ENCODE measurements at places on chromosomes 7 and 10.

GRCh38 chr7:5657901-5658300 lies 123.6 kb downstream of the RNF216 start:
- no peak for DNase-seq

DNA sequence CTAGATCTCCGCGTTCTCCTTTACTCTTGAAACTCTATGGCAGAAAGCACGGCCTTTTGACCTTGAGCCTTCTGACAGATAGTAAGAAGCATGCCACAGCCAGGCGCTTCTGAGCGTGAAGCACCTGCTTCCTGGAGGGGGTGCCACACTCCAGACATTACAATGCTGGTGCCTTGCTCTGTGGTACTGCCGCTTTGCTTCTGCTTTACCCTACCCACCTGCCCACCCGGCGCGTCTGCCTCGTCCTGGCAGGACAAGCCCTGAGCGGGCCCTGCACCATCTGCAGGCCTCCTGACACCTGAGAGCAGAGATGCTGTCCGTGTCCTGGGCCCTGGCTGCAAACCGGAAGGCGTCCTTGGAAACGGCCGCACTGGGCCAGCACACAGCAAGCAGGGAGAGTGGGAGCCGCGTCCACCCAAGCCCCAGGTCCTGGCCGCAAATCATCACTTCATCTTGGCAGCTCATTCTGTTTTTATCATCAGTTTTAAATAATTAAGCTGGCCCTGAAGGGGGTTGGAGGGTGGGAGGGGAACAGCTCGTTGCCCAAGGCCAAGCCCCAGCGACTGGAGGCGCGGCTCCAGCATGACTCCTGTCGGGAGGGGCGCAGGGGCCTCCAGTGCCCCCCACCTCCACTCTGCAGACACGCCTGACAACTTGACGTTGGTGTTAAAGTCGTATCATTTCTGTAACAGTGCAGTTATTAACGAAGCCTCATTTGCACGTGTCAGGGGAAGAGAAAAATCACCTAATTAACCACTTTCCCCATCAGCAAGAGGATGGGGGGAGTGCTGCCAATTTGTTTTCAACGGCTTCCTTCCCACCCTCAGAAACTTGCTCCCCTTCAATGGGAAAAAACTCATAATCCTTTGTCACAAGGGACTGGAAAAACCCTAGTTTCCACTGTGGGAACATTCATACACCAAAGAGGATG lies 132.2 kb downstream of the MAD1L1 start:
- DNase-seq = peak; percentile 37

DNA sequence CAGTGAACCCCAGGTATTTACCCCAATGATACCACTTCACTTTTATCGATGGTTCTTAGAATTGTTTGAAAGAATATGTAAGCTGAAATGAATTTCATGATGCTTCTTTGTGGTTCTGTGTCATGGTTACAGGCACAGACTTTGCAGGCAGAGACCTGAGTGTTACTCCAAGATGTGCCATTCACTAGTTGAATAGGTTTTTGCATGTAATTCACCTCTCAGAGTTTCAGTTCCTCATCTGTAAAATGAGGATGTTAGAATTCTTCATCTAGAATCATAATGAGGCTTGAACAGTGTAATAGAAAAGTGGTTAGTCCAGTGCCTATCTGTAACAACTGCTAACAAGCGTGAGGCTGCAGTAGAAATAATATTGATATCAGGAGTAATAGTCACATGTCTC lies 54.6 kb downstream of the VSTM2A start:
- DNase-seq = no peak

DNA sequence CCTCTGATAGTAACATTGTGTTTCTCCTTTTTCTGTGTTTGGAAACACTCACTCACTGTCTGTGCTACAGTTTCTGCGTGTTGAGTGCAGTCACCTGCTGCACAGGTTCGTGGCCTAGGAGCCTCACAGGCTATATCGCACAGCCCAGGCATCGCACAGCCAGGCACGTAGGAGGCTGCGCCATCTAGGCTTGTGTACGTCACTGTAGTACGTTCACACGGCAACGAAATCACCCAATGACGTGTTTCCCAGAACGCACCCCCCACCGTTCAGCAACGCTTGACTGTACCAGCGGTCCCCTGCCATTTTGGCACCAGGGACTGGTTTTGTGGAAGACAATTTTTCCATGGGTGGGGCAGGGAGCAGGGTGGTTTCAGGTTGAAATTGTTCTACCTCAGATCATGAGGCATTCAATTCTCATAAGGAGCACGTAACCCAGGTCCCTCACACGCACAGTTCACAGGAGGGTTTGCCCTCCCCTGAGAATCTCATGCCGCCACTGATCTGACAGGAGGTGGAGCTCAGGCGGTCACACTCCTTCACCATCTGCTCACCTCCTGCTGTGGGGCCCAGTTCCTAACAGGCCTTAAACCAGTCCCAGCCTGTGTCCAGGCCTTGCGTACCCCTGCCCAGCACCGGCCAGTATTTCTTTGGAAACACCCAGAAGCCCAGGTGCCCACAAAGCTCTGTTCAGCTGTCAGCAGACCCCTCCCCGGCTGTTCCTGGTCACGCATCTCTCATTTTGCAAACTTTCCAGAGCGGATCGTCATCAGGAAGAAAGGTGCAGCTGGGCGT lies 23.2 kb upstream of the PRKAR1B start:
- DNase-seq = no peak

GRCh38 chr10:129523031-129523722 lies 56.1 kb downstream of the MGMT start:
- DNase-seq = no peak

DNA sequence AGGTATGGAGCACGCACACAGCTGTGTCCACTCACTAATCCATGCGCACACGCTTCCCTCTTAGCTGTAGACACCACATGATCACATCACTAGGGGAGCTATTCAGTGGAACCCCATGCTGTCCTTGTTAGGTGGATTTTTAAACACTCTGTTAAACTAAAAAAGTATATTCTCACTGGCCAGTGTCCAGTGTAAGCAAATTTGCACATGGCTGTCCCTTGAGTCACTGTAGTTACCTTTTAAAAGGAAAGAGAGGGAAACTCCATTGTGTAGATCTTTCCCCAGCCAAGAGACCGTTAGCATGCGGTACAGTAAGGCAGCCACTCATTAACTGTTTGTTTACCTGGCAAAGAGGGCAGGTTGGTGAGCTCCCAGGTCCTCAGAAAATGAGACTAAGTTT lies 81.6 kb upstream of the INSYN2A start:
- DNase-seq = no peak

DNA sequence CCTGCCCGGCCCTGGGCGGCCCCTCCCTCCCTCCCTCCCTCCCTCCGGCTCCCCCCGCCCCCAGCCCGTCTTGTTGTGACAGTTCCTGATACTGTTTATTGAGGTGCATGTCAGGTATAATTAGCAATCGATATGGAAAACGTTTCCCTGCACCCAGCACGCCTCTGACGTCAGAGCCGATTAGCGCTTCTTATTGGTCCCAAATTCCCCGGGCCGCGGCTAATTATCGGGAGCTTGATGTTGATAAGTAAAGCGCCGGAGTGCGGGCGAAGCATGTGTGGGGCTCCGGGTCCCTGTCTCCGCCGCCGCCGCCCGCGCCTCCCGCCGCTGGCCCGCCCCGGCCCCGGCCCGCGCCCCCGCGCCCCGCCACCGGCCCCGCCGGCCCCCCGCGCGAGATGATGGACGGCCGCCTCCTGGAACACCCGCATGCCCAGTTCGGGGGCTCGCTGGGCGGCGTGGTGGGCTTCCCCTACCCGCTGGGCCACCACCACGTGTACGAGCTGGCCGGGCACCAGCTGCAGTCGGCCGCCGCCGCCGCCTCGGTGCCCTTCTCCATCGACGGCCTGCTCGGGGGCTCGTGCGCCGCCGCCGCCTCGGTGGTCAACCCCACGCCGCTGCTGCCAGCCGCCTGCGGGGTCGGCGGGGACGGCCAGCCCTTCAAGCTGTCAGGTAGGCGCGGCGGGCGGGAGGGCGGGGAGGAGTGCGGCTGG lies at the start of gene UNCX:
TSS of gene UNCX (plus strand) at position 250 of the 710 bp plus-strand sequence. CDS start at position 396, 146 bp downstream.
- DNase-seq = no peak

DNA sequence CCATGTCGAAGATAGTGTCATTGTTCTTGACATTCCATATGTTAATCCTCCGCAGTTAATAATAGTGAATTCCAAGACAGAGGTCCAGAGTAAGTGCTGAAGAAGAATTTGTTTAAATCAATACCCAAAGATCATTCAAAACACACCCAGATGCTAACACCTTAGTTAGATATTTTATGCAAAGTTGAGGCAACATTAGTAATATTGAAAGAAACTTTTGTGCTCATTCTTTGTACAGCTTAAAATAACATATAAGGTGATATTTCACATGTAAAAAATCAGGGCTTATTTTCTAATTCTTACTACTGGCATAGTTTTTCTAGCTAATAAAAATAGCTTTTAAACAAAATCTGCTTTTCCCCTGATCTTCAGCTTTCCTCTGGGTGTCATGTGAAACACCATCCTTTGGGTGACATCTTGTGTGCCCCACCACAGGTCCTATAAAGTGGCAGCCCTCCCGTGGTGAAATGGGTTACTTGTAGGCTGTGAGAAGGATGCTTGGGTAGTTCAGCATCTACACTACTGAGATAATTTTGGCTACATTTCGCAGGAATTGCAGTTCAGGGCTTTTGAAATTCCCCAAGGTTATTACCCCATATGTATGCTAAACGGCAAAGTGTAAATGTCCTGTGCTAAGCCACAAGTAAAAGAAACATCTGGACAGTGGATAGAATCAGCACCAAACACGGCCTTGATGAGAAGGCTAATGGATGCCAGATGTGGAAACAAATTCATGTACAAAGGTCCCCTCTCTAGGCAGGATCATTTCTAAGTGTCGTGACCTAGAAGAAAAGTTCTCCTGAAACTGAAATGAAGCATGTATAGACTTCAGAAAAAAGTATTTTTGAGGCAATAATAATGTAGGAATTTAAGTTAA lies 105.4 kb downstream of the GRM3 start:
- no peak for DNase-seq

GRCh38 chr7:22443370-22444180 lies 56.4 kb downstream of the STEAP1B start:
- DNase-seq = peak; percentile 33

GRCh38 chr10:24605141-24605540 lies 118.5 kb downstream of the ARHGAP21 start:
- DNase-seq = no peak

GRCh38 chr7:52799817-52800216 lies 235.6 kb upstream of the POM121L12 start:
- DNase-seq = no peak

- DNase-seq = no peak
Measured at GRCh38 chr7:707296-708000, 19.1 kb upstream of the DNAAF5 start.

DNA sequence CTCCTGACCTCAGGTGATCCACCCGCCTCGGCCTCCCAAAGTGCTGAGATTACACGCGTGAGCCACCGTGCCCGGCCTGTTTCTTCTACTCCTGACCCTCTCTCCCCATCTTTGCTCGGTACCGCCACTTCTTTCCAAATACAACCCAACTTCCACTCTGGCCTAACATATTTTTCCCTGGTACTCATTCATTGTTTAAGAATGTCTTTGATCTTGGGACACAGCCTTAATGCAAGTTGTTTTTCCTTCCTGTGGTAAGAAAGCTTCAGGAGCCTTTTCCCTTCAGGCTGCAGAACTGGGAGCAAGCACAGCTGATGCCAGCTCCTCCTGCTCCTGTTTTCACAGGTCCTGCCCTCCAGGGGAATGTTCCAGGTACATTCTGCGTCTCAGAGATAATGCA lies 13.7 kb downstream of the CALML3 start:
- no peak for DNase-seq

DNA sequence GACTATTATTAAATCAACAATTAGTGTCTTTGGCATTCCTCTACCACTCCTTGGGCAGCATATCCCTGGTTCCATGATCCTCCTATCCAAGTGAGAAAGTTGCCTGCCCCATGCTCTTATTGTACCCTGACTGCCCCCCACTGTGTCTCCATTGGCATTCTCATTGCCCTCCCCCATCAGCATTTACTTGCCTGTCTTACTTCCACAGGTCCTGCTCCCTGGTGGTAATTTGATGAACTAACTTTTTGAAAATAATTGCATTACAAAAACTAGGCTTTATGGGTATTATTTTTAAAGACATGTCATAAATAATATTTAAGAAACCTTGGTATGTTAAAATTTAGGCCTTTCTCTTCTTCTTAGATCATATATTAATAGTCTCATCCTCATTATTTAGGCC lies 346.4 kb downstream of the PCLO start:
- DNase-seq = no peak

DNA sequence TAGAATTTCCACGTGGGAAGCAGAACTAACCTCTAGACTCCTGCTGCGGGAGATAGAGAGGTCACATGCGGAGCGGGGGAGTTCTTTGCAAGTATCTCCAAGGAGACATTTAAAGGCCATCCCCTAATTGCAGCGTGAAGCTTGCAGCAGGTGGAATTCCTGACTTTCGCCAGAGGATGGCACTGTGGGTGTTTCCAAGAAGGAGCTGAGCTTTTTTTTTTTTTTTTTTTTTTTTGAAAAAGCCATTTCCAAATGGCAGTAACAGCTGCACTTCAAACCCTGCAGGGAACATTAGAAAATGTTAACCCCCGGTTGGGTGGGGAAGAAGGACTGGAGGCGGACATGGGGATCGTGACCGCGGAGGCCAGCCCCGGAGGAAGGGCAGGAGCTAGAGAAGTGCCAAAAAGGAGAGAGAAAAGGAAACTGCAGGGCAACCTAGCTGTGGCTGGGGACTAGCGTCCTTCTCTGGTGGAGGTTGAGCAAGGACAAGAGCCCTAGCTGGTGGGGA lies 487.7 kb downstream of the TYW1 start:
- peak; percentile 78 for DNase-seq

DNA sequence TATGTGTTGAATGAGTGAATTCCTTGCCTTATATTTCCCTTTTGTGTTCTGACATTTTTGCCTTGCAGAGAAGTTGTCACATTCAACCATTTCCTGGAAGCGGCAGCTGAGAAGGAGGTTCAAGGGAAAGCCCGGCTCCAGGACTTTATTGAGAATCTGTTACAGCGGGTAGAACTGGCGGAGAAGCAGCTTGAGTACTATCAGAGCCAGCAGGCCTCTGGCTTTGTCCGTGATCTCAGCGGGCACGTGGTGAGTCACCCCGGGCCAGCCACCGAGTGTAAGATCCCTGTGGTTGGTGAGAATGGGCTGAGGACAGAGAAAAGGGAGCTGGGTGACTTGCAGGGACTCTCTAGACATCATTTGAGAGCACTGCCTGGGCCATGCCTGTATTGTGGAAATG lies 14.2 kb downstream of the ZNF365 start:
- no peak for DNase-seq

- DNase-seq = no peak
Measured at GRCh38 chr7:83702446-83702845, 53.5 kb upstream of the SEMA3E start.

DNA sequence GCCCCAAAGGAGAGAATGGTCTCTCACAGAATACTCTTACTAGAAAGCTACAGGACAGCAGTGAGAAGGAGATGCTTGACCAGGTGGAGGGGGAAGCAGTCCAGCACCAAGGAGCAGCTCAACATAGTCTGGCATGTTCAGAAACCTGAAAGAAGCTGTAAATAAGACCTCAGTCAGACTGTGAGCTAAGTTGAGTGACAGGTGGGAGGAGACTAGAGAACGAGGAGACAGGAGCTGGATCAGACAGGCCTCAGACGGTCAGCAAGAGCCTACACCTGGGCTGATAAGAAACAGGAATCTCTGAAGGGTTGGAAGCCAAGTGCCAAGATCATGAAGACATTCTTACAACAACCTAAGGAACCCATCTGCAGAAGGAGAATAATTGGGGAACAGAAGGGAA lies 54.5 kb downstream of the ELMO1 start:
- no peak for DNase-seq

GRCh38 chr10:50280049-50280841 lies 28.9 kb upstream of the ASAH2 start:
- no peak for DNase-seq
